GM23248 (cell line): ENCODE measurements at places on chromosomes 6 and 20. TPM values are rescaled to one million over a fixed set of nuclear protein-coding genes. Genes with fewer than 3 reads are reported as not detected.

DNA sequence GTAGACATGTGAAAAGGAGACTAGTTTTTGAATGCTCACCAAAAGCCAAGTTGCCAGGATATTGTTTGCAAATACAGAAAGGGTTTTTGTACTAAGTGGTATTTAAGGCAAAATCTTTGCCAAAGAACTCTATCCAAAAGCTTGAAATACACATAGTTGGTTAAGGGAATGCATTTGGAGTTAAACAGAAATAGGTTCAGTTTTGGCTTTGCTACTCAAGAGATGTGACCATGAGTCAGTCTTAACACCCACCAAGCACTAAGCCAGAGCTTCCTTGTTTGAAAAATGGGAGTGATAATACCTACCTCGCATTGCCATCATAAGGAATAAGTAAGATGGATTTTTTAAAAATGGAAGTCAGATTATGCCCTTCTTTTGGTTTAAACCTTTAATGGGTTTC is 191.7 kb upstream of the LAMP5 start:
- no peak overlapping the region for H3K4me3 ChIP-seq
- no peaks in the 10 kb centered on the region for H3K27me3 ChIP-seq
- no peak for DNase-seq
- H3K4me1 ChIP-seq: no peaks in the 10 kb centered on the region
- H3K27ac ChIP-seq: no peak overlapping the region

GRCh38 chr20:52410731-52411234 is 219.2 kb upstream of the ZFP64 start:
- peak; percentile 69 for DNase-seq
- H3K36me3 ChIP-seq: no peaks in the 10 kb centered on the region
- H3K27me3 ChIP-seq: no peaks in the 10 kb centered on the region
- H3K27ac ChIP-seq: peak overlapping the region; percentile 71
- H3K4me3 ChIP-seq: peak overlapping the region; percentile 24; the same call in 1 of the 2 replicates

DNA sequence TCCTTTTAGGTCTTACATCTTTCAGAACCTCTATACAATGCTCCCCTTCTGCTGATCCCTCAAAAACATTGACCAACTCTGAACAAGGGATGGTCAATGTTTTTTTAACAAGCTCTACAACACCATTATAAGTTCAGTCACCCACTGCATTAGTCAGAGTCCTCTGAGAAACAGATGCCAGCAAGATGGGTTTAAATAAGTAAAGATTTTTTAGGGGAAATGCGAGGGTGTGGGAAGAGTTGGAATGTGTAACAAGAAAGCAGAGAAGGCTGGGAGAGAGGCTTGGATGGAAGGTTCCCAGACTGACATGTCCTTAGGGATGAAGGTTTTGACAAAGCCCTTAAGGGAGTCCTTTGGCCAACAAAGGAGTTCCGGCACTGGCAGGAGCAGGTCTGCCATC is 478.3 kb downstream of the FRK start:
- H3K4me3 ChIP-seq: no peak overlapping the region
- H3K4me1 ChIP-seq: no peaks in the 10 kb centered on the region
- H3K27ac ChIP-seq: no peak overlapping the region
- H3K36me3 ChIP-seq: no peaks in the 10 kb centered on the region

- no peak overlapping the region for H3K27ac ChIP-seq
- no peak overlapping the region for H3K4me3 ChIP-seq
- no peaks in the 10 kb centered on the region for H3K27me3 ChIP-seq
- H3K4me1 ChIP-seq: peaks cover 16% of the 10 kb centered on the region; the same call in 1 of the 2 replicates
- no peak for DNase-seq
- no peaks in the 10 kb centered on the region for H3K36me3 ChIP-seq
Observed at GRCh38 chr6:106450653-106451052, 90.1 kb downstream of the CRYBG1 start.

GRCh38 chr6:56860475-56860874 is 94.4 kb upstream of the BEND6 start:
- H3K4me3 ChIP-seq: no peak overlapping the region
- H3K27ac ChIP-seq: no peak overlapping the region
- H3K36me3 ChIP-seq: no peaks in the 10 kb centered on the region
- H3K4me1 ChIP-seq: peaks cover 49% of the 10 kb centered on the region

DNA sequence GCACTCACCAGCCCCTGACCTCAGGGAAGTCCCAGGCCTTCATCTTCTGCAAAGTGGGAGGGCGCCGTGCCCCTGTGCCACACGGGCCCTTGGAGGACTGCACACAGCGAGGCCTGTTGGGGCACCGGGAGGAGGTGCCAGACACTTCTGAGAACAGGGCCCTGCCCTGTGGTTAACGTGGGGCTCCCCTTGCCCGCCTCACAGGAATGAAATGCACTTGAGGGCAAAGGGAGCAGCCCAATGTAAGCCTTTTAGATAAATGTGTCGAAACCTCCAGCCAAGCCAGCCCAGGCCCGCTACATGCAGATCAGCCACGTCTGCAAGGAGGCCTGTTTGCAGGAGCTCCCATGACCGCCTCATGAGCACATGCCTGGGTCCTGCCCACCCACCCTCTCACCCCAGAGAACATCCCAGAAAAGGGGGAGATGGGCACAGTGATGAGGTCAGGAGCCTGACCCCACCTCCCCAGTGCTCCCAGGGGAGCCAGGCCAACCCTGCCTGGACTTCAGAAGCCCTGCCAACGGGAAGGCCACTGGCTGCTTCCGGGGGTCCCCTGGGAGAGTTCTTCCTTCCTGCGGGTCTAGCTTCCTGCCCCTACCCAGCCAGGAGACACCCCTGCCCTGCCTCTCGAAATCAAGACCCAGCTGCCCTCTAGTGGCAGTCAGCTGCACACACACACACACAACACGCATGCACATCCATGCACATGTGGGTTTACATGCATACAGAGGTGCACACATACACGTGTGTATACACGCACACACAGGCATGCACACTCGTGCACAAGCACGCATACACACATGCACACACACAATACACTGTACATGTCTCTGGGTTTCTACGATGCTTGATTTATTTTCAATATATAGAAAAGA is 178.7 kb downstream of the TAF4 start:
- no peak overlapping the region for H3K27ac ChIP-seq
- no peaks in the 10 kb centered on the region for H3K36me3 ChIP-seq
- peak; percentile 53 for DNase-seq
- H3K4me3 ChIP-seq: no peak overlapping the region
- H3K27me3 ChIP-seq: peaks cover 4% of the 10 kb centered on the region; the same call in 1 of the 2 replicates

DNA sequence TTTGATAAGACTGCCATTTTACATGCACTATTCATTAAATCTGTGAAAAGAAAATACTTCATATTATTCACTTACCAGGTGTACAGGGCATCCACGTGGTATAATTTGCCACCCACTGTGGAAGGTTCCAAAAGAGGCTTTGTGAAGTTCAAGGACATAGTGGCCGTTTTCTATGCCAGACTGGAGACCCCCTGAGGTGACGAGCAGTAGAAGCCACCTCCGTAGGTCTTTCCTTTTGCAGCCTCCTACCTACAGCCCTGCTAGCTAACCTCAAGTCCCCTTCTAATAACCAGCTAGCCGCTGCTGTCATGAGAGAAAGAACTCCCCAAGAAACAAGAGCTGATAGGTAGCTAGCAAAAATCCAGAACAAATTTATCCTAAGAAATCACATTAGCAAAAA is 110.5 kb downstream of the ARHGAP18 start:
- H3K27ac ChIP-seq: no peak overlapping the region
- H3K4me3 ChIP-seq: no peak overlapping the region
- H3K36me3 ChIP-seq: peaks cover 5% of the 10 kb centered on the region; the same call in 1 of the 2 replicates
- no peaks in the 10 kb centered on the region for H3K27me3 ChIP-seq
- H3K4me1 ChIP-seq: no peaks in the 10 kb centered on the region
- DNase-seq: no peak

- H3K36me3 ChIP-seq: no peaks in the 10 kb centered on the region
- H3K27ac ChIP-seq: peak overlapping the region; percentile 61
- no peaks in the 10 kb centered on the region for H3K27me3 ChIP-seq
- peak overlapping the region; percentile 82 for H3K4me3 ChIP-seq
Observed at GRCh38 chr20:50153153-50153499, 397 bp downstream of the PEDS1 start.

- no peak overlapping the region for H3K27ac ChIP-seq
- DNase-seq: no peak
- H3K4me1 ChIP-seq: peaks cover 7% of the 10 kb centered on the region; the same call in 1 of the 2 replicates
- no peak overlapping the region for H3K4me3 ChIP-seq
Observed at GRCh38 chr20:1304710-1305515, 24.0 kb downstream of the SDCBP2 start.

- peaks cover 13% of the 10 kb centered on the region for H3K4me1 ChIP-seq
- no peaks in the 10 kb centered on the region for H3K27me3 ChIP-seq
- H3K4me3 ChIP-seq: peak overlapping the region; percentile 97
- 0 out of 2 replicates have a peak, but pooled peaks cover 2% of the 10 kb centered on the region for H3K36me3 ChIP-seq
- peak; percentile 94 for DNase-seq
Observed at GRCh38 chr6:157322792-157323254, 496 bp downstream of the TMEM242 start.

DNA sequence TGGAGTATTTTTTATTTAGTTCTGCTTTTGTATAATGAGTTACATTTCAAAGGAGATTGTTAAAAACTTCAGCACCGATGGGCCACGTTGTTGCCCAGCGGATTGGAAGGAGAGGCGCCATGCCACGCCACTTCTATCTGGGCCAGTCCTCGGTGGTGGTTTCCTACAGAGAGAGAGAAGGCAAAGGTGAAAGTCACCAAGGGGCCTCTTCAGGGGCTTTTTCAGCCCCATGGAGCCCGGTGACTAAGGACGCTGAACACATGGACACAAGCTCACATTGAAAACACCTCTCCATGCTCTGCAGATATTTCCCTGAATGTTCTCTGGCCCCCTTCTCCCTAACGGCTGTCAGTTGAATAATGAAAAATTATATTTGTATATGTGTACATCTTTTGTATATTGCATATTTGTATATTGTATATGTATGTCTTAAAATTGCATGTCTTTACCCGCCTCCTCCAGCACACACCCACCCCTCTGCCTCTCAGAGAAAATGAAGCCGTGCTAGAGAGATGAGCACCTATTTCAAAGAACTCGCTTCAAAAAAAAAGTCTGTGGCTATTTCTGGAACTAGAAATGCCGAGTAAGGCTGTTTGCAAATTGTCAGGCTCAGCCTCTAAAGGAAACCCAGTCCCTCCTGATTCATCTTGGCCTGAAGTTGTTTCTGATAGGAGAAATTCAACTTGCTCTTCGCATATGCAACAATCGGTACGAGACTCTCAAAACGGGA is 91.9 kb upstream of the CDH4 start:
- no peak for DNase-seq
- no peaks in the 10 kb centered on the region for H3K36me3 ChIP-seq
- H3K27me3 ChIP-seq: peaks cover 15% of the 10 kb centered on the region
- no peak overlapping the region for H3K27ac ChIP-seq
- no peak overlapping the region for H3K4me3 ChIP-seq

DNA sequence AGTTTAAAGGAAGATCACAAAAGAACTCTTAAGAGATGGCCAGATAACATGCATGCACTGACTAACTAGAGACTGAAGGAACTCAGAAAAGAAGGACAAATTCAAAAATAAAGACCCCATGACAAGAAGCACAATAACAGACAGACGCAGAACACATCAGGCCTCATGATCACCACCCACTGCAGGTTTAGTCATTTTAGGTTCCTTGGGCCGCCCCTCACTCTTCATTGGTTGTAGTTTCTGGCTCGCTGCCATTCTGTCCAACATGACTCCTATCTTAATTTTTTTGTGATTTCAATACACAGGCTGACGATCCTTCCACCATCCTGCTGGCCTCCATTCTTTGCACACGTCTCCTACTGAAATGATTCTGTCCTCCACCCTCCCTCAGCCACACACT is 21.6 kb downstream of the STX7 start:
- peaks cover 35% of the 10 kb centered on the region for H3K4me1 ChIP-seq
- no peak overlapping the region for H3K4me3 ChIP-seq
- H3K36me3 ChIP-seq: peaks cover 11% of the 10 kb centered on the region; the same call in 1 of the 2 replicates
- no peaks in the 10 kb centered on the region for H3K27me3 ChIP-seq
- peak; percentile 90 for DNase-seq

GRCh38 chr6:44060612-44061374 is 66.5 kb downstream of the MRPL14 start:
- H3K27me3 ChIP-seq: no peaks in the 10 kb centered on the region
- no peak overlapping the region for H3K4me3 ChIP-seq
- no peak for DNase-seq
- H3K36me3 ChIP-seq: no peaks in the 10 kb centered on the region

DNA sequence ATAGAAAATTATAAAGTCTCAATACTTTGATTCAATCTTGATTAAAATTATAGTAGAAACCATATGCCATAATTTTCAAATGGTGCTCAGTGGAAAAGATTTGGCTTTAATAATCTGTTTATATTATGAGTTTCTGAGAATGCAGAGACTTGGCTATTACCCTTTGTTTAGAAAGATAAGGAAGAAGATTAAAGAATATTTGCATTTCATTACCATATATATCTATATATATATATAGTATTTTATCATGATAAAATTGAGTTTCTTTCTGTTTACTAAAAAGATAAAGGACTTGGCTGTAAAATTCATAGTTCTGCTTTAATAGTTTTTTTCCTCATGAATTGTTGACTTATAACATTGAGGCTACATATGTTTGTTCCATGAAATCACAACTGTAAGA is 679.3 kb upstream of the MAP3K7 start:
- no peaks in the 10 kb centered on the region for H3K27me3 ChIP-seq
- H3K4me3 ChIP-seq: no peak overlapping the region
- no peaks in the 10 kb centered on the region for H3K4me1 ChIP-seq

DNA sequence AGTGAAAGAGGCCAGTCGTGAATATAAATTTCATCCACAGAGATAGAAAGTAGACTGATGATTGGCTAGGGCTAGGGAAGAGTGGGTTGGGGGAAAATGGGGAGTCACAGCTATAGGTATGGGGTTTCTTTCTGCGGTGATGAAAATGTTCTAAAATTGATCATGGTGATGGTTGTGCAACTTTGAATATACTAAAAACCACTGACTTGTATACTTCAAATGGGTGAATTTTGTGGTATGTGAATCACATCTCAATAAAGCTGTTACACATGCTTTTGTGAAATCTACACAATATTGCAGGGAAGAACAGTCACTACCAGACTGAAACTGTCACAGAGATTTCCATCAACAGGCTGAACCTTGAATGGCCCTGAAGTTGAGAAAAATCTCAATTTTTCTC is 61.5 kb downstream of the LYRM4 start:
- DNase-seq: no peak
- no peaks in the 10 kb centered on the region for H3K27me3 ChIP-seq
- no peaks in the 10 kb centered on the region for H3K4me1 ChIP-seq

- peak; percentile 2 for DNase-seq
- no peaks in the 10 kb centered on the region for H3K36me3 ChIP-seq
Observed at GRCh38 chr6:624979-625378, 31.9 kb downstream of the HUS1B start.

DNA sequence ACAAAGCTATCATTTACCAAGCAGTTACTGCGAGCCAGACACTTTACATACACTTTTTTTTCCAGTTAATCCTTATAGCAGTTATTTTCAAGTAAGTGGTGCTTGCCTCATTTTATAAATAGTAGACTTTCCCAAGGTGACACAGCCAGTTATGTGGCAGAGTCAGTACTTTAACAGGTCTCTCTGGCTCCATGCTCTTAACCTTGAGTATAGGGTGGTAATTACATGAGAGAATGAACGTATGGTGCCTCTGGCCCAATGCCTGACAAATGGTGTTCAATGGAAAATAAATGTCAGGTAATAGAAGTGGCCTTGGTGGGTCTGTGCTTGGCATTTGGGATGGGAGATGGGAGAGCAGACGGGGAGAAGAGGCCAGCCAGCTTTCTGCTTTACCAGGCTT is 316.3 kb downstream of the SLC35F1 start:
- H3K27me3 ChIP-seq: no peaks in the 10 kb centered on the region
- no peaks in the 10 kb centered on the region for H3K4me1 ChIP-seq
- DNase-seq: no peak
- no peak overlapping the region for H3K27ac ChIP-seq
- no peak overlapping the region for H3K4me3 ChIP-seq

- no peak for DNase-seq
- H3K4me1 ChIP-seq: peaks cover 23% of the 10 kb centered on the region
- no peaks in the 10 kb centered on the region for H3K27me3 ChIP-seq
- peaks cover 2% of the 10 kb centered on the region; the same call in 1 of the 2 replicates for H3K36me3 ChIP-seq
Observed at GRCh38 chr6:7127680-7128079, 19.9 kb downstream of the RREB1 start.

The PI16 gene
- 181 and 227 TPM in 2 replicates for total RNA-seq

The ULBP2 gene
- total RNA-seq: 11.4 and 23.8 TPM in 2 replicates

The CEP43 gene
- 16.4 and 26.1 TPM in 2 replicates for total RNA-seq

The GLP1R gene
- total RNA-seq: not detected in 2 replicates

The PCK1 gene
- not detected in 2 replicates for total RNA-seq
